ENCODE measurements at places on chromosomes 7 and 10. TPM values are rescaled to one million over a fixed set of nuclear protein-coding genes. Genes with fewer than 3 reads are reported as not detected.

NEUROD6 gene
- total RNA-seq, result not detected

MYOZ1 gene
- total RNA-seq, result not detected

DNA sequence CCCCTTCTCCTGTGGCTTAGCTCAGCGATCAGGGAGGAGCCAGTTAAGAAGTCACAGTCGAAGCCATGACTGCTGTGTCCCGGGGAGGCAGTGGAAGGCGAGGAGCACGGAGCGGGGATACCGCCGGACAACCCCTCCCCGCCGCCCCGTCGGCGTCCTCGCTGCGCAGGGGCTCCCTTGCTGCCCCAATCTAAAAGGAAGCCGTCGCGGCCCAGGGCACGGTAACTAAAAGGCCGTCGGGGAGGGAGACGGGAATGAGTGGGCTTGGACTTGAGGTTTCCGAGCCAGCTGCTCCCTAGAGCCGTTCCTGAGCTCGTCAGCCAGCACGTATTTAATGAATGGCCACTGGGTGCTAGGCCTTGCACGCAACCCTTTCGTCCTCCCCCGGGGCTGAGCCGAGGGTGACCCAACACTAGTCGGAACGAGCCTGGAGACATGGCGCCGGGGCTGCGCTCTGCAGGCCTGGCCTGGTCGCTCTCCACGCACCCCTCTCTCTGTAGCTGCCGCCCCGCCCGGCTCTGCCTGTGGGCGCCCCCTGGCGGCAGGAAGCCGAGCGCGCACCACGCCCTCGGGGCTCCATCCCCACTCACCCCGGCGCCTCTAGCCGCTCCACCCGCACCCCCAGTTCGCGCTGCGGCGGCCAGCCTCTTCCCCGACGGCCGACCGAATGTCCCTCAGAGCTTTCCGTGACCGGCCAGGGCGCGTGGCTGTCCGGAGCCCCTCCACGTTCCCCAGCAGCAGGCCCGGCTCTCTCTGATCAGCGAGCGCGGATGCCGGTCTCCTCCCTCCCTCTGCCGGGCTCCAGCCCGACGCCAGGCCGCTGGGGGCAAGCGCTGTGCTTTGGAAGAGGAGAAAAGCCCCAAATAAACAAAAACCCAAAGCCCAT is 29.3 kb upstream of the KCNK18 start:
- peak overlapping the region; percentile 68 for H3K4me3 ChIP-seq
- H3K27me3 ChIP-seq, result peaks cover 91% of the 10 kb centered on the region
- no peak overlapping the region for H3K27ac ChIP-seq
- peaks cover 4% of the 10 kb centered on the region for H3K4me1 ChIP-seq

DNA sequence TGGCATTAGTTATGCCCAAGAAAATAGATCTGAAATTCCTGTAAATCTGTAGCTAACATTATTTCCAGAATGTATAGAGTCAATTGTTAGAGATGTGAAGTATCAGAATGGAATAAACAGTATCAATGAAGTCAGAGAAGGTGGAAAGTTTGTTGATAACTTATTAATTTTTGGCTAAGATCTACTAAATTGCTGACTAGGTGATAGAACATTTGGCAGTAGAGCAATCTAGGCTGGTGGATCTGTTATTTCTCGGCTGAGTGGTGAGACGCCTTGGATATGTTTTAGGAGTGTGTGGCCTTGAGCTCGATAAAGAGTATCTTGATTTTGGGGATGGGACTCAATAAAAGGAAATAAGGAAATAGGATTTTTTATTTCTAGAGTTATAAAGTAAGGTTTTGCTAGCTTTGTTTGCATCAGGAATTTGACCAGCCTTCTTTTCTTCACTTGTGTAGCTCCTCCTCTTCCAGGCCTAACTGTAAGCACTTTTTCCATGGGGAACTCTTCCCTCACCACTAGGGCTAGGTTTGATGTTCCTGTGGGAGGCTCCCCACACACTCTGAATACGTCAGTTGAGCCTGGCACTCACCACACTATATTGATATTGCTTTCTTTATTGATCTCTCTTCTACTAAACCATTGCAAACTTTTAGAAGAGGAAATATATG is 86.8 kb upstream of the CSTF2T start:
- DNase-seq, result no peak
- no peaks in the 10 kb centered on the region for H3K27me3 ChIP-seq
- H3K36me3 ChIP-seq, result no peaks in the 10 kb centered on the region
- H3K4me3 ChIP-seq, result no peak overlapping the region
- no peak overlapping the region for H3K27ac ChIP-seq

PPP1R17 gene
- not detected for total RNA-seq

NPFFR1 gene
- not detected for total RNA-seq

GRCh38 chr7:76338298-76339084 is 20.3 kb downstream of the YWHAG start:
- no peak for DNase-seq
- peak overlapping the region; percentile 83 for H3K27ac ChIP-seq
- H3K36me3 ChIP-seq, result peaks cover 6% of the 10 kb centered on the region
- no peaks in the 10 kb centered on the region for H3K27me3 ChIP-seq

GRCh38 chr10:111131168-111131799 is 54.5 kb downstream of the ADRA2A start:
- no peak overlapping the region for H3K4me3 ChIP-seq
- H3K27me3 ChIP-seq, result peaks cover 39% of the 10 kb centered on the region
- no peaks in the 10 kb centered on the region for H3K4me1 ChIP-seq
- no peak for DNase-seq
- H3K36me3 ChIP-seq, result no peaks in the 10 kb centered on the region
- H3K27ac ChIP-seq, result no peak overlapping the region

DNA sequence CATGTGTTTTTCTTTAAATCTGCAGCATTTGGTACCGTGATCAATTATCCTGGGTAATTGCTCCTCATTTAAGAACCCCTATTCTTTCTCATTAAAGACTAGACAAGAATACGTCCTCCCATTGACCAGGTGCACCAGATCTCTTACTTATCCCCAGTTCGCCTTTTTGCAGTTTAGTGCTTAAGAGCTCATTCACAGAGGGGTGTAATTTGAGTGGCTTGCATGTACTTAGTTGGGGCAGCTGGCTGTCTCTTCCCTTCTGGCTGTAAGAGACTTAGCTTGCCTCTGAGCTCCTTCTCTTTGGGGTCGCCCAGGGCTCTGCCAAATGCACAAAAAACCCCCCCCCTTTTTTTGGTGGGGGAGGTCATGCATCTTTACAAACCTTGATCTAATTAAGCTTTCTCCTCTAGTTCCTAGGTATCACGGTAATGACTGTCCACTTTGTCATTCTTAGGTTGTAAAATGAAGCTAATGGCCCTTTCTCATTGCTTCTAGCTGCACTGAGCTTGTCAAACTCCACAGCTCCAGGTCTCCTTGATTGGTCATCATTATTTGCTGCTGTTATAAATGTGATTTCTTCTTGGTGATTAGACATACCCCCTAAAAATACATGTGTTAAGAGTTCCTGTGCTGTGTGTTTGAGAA is 26.3 kb downstream of the GAD2 start:
- H3K27ac ChIP-seq, result no peak overlapping the region
- peaks cover 3% of the 10 kb centered on the region for H3K36me3 ChIP-seq
- H3K4me3 ChIP-seq, result no peak overlapping the region
- peaks cover 47% of the 10 kb centered on the region for H3K27me3 ChIP-seq
- DNase-seq, result no peak
